ENCODE measurements at places on chromosomes 11 and 22. TPM values are rescaled to one million over a fixed set of nuclear protein-coding genes. Genes with fewer than 3 reads are reported as not detected.

The OR10D3 gene
- total RNA-seq: not detected

DNA sequence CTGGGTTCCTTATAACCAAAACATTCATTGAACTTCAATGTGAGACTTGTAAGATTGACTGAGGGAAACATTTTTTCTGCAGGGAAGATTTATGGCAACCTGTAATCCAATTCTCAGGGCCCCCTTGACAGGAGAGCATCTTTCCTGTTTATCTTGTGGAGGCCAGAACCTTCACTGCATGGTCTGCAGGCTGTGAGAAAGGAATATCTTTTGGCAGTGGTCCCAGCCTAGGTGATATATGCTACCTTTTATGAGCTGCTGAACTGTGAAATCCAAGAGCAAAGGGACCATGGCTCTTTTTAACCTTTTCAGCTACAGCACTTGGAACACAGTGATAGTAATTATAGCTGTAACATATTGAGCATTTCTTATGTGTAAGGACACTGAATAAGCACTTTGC is 590.2 kb upstream of the B3GAT1 start:
- DNase-seq: no peak

- peak; percentile 36 for DNase-seq
Measured at GRCh38 chr11:2302306-2302895, 588 bp downstream of the TSPAN32 start.

- peak; percentile 37 for DNase-seq
Measured at GRCh38 chr11:10305964-10306918, 1.4 kb downstream of the ADM start.

DNA sequence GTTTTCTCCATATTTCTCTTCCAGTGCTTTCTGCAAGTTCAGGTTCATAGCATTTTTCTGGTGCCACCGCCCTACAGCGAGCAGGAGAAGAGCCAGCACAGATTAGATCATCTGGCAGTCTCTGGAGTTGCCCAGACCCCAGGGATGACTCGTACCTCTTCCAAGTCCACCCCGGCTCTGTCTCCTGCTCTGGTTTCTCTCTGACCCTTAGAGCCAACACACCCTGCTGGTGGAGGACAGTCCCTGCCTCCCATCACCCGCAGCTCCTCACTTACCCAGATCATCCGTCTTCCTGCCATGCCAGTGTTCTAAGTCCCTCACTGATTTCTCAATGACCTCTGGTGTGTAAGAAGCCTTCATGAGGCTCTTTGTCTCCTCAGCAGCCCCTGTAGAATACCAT is 28.0 kb downstream of the TST start:
- DNase-seq: no peak

DNA sequence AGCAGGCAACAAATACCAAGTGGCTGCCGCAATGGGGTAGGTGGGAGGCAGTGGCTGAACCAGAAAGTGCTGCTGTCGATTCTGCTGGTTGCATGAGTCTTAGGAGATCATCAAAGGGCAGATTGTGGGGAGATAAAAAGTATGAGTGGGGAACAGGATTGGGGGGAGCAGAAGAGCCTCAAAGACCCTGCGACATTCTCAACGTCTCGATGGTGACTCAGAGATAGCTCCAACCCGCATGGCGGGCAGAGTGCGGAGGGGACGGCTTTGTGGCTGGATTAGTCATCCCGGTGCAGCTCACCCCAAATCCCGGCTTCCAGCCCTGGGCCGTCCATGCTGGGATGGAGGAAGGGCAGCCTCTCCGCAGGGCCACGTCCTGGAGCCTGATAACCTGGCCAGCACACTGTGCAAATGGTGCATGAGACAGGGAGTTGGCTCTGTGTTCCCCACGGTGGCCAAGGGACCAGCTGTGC is 11.6 kb upstream of the RTN4R start:
- DNase-seq: no peak

The FGF3 gene
- not detected for total RNA-seq

The BTG4 gene
- not detected for total RNA-seq

The OR51E1 gene
- total RNA-seq: not detected

GRCh38 chr11:123523539-123523938 is 93.5 kb downstream of the GRAMD1B start:
- DNase-seq: no peak

The RCOR2 gene
- 0.96 TPM for total RNA-seq

GRCh38 chr11:120326228-120326627 is 1.1 kb downstream of the TLCD5 start:
- no peak for DNase-seq

DNA sequence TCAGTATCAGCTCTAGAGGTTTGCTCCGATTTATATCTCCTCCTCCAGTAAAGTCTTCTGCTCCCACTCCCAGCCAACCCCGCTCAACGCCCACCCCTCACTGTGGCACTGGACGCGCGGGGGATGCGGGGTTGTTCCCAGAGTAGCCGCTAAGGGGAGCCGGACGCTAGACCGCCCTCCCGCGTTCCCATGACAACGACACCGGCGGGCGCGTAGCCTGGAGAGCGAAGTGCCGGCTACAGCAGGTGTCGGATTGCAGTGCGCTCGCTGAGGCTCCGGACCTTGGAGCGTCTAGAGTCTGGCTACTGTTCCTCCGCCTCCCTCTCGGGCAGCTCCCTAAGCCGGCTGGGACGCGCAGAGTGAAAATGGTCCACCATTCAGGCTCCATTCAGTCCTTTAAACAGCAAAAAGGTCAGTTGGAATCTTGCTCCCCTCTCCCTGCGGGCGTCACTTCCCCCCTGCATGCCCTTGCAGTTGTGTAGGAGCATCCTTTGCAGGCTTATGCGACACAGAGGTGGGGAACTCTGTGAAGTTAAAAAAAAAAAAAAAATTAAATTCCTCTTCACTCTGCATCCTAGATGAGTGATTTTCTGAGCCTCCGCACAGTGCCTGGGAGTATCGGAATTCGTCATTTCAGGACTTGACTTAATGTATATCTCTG is at the start of gene ANO3:
Gene ANO3 (plus strand): TSS at position 220 of the 661 bp plus-strand sequence. CDS start 146 bp downstream, at position 366.
- peak; percentile 1 for DNase-seq

GRCh38 chr22:45296628-45297297 is 12.0 kb downstream of the UPK3A start:
- no peak for DNase-seq

The PRG3 gene
- not detected for total RNA-seq

DNA sequence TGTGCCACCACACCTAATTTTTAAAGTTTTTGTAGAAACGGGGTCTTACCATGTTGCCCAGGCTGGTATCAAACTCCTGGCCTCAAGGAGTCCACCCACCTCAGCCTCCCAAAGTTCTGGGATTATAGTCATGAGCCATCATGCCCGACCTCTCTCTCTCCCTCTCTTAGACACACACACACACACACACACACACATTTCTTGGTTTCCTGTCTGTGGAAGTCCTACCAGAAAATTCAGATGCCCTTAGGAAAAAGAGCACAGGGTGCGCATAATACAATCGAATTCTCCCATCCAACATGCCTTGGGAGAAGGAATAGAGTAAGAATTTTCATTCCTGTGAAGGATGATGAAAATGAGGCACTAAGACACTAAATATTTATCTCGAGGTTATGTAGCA is 10.4 kb downstream of the MICAL3 start:
- no peak for DNase-seq

The WT1 gene
- total RNA-seq: not detected
